ENCODE measurements at places on chromosomes 4 and X.

DNA sequence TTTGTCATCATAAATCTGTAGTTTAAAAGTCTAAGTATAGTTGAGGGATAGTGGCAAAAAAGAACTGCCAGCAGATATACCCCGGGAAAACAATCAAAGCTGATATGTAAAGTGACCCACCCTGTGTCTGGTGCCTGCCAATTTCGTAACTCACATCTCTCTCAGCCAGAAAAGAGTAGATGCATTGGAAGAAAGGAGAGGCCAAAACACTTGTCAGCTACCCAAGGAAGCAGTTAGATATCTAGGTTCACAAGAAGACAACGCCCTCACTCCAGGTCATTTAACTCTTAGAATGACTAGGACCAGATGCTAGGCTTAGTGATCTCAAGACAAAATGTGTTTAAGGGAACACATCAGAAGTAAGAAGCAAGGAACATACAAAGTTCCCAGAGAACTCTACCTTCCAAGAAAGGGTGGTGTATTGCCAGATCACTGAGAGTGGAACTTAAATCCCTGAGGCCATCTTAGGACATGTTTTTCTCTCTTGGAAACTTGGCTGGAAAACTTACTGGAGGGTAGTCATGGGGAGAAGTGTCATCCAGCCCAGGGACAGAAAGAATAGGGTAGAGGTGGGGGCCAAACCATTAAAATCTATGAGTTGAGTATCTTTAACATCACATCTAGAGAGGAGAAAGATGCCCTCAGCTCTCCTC is 125.9 kb downstream of the SHISA3 start:
- DNase-seq, result no peak

DNA sequence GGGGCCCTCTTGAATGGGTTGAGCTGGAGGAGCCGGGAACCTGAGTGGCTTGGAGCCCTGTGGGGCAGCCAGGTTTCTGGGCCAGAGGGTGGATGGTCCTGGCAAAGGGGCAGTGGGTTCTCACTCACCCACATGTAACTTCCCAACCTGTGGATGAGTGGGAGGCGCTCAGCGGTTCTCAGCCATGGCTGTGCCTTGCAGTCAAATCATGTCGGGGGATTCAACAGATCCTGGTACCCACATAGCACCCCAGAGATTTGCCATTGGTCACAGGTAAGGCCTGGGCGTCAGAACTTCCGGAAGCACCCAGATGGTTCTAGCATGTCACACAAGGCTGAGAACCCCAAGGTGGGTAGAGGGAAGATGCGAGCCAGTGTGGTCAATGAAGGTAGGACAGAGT is 21.9 kb upstream of the CLCN4 start:
- no peak for DNase-seq

DNA sequence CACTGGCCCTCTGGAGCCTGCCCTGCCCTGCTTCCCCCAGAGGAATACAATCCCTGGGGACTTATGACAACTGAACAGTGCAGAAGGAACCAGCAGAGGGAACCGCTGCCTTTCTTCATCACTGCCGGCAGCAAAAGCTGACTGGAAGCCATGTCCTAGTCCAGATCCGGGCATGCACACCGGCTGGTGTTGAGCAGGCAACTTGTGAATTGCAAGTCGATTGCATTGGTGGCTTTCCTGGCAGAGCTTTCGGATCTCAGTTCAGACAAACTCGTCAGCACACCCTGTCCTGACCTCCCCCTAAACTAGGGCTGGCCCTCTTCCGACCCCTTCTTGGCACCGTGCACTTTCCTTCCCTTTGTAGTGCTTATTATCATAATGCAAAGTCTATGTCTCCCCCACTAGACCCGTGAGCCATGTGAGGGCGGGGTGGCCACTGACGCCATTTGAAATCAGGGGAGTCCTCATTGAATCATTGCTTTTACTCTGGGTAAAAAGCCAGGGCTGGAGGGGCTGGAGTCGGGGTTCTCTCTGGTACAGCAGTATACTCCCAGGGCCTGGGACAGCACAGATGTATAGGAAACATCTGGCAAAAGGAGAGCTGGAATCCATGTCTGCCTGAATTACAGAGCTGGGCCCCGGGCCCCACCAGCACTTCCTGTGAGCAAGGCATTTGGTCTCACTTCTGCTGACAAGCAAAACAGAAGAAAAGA is 1.8 kb downstream of the ARHGAP4 start:
- no peak for DNase-seq

- DNase-seq, result no peak
These were observed 88.9 kb downstream of the RTL5 start for GRCh38 chrX:72042852-72043248.

DNA sequence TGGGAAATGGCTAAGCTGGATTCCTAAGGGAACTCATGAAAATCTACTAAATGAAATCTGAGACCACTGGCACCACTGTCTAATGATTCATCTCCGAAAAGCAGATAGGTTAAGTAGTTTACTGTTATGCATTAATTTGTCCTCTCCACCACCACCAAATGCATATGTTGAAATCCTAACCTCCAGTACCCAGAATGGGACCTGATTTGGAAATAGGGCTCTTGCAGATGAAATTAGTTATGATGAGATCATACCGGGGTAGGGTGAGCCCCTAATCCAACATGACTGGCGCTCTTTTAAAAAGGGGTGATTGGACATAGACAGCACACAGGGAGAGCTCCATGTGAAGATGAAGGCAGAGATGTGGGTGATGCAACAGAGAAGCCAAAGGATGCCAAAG is 124.9 kb upstream of the GUCY1A1 start:
- DNase-seq, result no peak

DNA sequence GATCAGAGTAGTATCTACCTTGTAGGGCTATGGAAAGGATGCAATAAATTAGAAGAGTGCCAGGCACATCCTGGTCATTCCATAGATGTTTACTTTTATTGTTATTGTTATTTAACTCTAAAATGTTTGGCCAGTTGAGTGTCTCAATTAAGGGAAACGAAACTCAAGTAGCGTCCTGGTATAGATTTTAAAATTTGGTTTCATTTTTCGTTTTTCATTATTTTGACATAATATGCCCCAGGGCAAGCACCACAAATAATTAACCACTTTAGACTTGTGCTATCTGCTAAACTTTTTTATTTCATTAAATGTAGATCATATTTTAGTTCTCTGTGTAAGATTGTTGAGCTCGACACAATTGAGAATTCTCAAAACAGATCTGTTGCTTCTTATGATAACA is 179.7 kb upstream of the PRPS2 start:
- DNase-seq, result no peak

GRCh38 chr4:101806914-101807313 is 16.4 kb downstream of the BANK1 start:
- DNase-seq, result no peak
